Activated naive CD4-positive, alpha-beta T cell treated with anti-CD3 and anti-CD28 coated beads, Interleukin-2, amount 50 U/mL, for 16 hours (primary cell): ENCODE measurements at places on chromosomes 6 and 20.

DNA sequence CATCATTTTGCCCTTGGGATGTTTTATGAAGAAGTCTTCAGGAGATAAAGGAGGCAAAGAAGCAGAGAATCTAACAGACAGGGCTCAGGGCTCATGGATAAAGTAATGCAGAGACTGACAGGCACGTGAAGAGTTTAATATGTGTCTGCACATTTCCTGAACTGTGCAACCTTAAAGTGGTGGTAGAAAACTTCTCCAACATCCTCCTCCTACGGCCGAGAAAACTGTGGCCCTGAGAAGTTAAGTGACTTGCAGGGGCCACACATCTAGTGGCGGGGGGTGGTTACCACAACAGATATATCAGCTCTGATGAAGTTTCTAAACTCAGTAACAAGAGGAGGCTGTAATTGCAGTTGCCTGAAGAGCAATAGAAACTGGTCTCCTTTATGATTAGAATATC is 61.0 kb downstream of the SOBP start:
- DNase-seq = no peak

- DNase-seq = no peak
Observed at GRCh38 chr6:32763421-32763820, at the start of gene HLA-DQB2. Gene HLA-DQB2 (minus strand): TSS chr6:32763532. CDS start chr6:32763470, 62 bp downstream.

DNA sequence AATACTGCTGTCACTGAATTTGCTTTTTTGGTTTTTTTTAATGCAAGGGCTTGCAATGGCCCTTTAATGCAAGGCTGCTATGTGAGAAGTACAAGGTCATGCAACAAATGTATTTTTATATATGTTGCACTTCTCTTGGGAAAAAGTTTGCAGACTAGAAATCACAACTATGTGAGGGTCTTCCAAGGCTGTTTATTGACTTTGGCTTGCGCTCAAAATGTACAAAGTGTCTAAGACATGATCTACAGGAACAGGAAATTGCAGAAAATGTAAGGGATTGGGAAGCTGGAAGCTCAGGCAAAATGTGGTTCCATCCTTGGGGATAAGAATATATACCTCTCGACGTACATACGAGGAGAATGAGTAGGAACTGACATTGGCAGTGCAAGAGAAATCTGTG is 92.2 kb upstream of the F13A1 start:
- DNase-seq = no peak

DNA sequence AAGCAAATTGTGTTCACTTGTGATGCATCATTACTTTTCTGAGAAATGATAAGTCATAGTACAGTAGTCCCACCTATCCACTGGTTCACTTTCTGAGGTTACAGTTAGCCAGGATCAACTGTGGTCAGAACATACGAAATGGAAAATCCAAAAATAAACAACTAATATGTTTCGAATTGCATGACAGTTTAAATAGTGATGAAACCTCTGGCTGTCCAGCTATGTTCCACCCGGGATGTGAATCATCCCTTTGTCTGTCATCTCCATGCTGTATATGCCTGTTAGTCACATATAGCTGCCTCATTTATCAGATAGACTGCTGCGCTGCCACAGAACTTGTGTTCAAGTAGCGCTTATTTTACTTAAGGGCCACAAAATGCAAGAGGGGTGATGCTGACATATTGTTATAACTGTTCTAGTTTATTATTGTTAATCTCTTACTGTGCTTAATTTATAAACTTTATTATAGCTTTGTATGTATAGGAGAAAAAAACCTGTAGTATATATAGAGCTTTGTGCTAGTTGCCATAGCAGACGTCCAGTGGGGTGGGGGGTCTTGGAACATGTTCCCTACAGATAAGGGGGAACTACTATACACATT is 29.2 kb downstream of the AFDN start:
- no peak for DNase-seq

DNA sequence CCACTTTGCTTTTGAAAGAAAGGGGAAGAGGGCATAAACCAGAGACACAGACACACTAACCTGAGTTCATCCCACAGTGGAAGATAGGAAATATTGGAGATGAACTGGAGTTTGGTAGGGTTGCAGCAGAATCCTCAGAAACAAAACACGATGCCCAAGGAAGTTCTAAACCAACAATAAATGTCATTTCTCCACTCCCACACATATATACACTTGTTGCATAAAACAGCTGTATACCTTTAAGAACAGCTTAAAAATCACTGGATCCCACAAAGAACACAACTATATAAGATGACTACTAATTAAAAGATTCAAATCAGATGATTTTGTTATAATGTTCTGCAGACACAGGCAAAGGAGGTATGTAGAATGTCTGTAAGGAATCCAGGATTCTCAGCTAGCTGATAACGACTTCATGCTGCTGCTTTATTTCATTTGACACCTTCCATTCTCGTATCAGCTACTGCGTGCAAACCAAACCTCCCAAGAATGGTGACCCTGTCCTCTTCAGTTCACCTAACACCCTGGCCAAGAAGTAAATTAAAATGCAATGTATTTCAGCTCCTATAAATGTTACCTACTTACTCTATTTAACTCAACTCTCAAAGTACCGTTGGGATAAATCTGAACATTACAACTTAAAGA is 14.3 kb downstream of the KIF13A start:
- no peak for DNase-seq

- DNase-seq = no peak
Observed at GRCh38 chr6:14635195-14635594, 517.6 kb downstream of the CD83 start.

DNA sequence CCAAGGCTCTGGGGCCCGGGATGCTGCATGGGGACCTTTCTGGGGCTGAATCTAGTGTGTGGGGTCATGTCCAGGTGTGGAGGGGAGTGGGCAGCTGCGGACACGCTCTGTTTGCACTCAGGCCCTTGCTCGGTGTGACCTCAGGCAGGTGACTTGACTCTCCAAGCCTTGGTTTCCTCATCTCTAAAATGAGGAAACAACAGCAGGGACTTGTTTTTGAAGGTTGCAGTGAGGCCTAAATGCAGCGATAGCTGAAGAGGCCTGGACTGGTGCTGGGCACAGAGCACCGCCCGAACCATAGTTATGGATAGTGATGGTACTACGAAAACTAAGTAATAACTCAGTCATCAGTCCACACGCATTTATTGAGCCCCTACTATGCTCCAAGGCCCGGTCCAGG is 91.8 kb downstream of the NOL4L start:
- no peak for DNase-seq

- no peak for DNase-seq
Observed at GRCh38 chr6:79430913-79431536, 106.2 kb downstream of the LCA5 start.

- DNase-seq = no peak
Observed at GRCh38 chr6:11409371-11409770, 128.2 kb upstream of the TMEM170B start.

DNA sequence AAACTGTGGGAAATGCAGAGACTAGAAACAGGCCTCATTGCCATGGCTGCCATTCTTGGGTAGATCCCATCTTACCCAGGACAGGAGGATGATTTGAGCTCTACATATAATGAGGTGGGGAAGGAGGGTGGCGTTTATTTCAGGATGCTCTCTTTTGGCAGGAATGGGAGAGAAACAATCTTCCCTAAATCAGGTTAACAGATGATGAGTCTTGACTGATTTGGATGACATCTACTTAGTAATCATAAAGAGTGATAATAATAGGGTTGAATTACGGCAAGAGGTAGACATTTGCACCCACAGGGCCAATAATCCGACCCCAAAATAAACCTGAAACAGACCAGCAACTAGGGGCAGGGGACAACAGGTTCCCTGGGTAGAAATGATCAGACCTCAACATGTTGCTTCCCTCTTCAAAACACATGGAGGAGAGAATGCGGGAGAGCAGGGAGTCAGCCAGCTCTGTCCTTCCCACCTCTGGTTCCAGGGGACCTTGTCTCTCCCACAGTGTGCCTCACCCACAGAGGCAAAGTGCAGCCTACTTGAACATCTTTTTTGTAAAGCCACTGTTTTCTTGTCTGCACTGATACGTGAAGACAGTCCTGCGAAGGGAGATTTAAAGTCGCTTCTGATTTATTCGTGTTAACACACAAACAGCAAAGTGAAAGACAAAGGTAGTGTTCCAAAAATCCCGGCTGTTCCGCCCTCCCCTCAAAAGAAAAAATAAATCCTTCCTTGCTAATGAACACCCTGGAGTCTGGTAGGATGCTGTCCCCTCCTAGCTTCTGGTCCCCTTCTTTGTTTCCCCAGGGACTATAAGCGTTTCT is 3.9 kb downstream of the FOXQ1 start:
- DNase-seq = no peak

- no peak for DNase-seq
Observed at GRCh38 chr6:102387326-102388033, 994.0 kb downstream of the GRIK2 start.

- no peak for DNase-seq
Observed at GRCh38 chr6:136323431-136324112, 33.9 kb upstream of the BCLAF1 start.

GRCh38 chr20:35673884-35674283 is 9.2 kb upstream of the CPNE1 start:
- DNase-seq = no peak

GRCh38 chr6:169864148-169865020 is 113.0 kb downstream of the ERMARD start:
- no peak for DNase-seq

DNA sequence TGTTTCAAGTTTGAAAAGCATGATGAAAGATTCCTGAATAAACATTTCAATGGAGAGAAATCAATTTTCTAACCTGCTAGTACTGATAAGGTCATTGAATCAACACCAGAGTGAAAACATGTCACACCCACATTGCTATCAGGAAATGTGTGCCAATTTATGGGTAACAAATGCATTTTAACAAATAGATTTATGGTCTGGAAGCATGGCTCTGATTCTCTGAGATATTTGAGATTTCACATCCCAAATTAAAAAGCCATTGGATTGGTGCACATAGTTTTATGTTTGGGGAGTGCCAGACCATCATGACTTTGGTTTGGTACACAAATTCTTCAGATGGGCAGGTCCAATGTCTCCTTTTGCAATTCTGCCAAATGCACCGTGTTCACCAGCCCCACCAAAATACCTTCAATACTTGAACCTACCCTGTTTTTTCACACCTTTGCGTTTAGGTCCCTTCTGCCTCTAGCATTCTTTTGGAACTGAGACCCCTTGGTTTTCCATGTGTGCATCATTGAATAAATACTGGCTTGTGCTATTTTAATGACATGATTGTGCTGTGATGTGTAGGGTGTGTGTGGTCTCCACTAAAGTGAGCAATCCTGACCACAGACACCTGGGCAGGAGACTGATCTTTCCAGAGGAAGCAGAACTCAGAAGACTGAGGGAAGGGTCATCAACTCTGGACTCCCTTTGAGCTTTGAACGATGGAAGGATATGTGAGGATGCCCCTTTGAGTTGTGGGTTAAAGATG is 20.4 kb downstream of the IL20RA start:
- DNase-seq = no peak

- no peak for DNase-seq
Observed at GRCh38 chr6:36852481-36853147, 13.4 kb upstream of the CPNE5 start.

GRCh38 chr6:39339868-39340550 is 17.5 kb upstream of the KCNK16 start:
- DNase-seq = no peak

DNA sequence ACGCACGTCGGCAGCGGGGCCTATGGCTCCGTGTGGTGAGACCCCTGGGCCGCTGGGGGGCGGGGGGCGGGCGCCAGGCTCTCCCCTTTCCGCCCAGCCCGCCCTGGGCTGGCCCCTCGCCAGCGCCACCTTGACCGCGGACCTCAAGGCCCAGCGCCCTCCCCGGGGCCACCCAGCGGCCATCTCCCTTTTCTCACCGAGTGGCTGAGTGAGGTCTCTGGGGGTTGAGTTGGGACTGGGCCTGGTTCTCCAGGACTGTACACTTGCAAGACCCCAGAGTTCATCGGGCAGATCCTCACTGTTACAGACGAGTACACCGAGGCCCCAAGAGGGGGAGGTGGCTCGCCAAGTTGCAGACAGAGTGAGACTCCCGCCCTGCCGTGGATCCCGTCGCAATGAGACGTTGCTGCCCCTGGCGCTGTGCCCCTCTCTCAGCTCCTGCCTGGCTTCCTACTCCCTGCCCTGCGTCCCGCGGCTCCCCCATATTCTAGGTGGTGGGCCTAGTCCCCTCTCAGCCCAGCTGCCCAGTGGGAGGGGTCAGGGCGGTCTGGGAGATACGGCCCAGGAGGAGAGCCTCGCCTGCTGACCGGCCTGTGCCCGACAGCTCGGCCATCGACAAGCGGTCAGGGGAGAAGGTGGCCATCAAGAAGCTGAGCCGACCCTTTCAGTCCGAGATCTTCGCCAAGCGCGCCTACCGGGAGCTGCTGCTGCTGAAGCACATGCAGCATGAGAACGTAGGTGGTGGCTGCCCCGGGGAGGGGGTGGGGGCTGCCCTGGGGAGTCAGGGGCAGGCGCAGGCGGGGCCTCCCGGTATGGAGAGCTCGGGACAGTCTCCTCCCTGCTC is 576 bp downstream of the MAPK13 start:
- peak; percentile 69 for DNase-seq

- DNase-seq = no peak
Observed at GRCh38 chr20:58596750-58597248, 54.3 kb upstream of the STX16 start.

DNA sequence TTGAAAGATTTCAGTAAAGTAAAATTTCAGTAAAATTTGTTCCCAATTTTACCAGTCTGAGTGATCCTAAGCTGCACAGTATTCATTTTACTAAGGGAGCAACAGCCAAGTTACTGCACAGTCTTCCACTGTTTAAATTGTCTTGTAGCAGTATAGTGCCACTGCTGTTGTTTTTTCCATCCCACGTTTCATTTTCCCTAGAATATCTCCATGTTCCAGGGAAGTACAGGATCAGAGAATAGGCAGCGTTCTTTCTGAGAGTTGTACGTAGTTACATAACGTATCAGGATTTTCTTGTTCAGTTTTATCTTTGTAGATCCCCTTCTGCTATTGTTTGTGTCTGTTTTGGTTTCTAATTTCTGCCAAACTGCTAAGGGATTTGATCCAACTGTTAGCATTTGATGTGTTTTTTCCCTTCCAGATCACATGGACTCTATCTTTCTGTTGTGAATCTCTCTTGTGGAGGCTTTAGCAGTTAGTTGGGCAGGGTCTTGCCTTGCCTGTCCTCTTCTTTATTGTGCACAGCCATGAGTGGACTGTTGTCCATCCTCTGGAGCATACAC is 38.4 kb downstream of the BCKDHB start:
- no peak for DNase-seq

- DNase-seq = no peak
Observed at GRCh38 chr6:132020138-132020581, 69.0 kb upstream of the CCN2 start.

GRCh38 chr6:163457637-163458561 is 43.4 kb downstream of the QKI start:
- no peak for DNase-seq
